ENCODE measurements at places on chromosomes 1 and 21. TPM values are rescaled to one million over a fixed set of nuclear protein-coding genes. Genes with fewer than 3 reads are reported as not detected.

- no peak for DNase-seq
Measured at GRCh38 chr1:151737479-151737878, 16.2 kb downstream of the RIIAD1 start.

GRCh38 chr1:27071049-27071416, 58.4 kb upstream of the TENT5B start:
- DNase-seq, result no peak

MSTO1 gene
- 28.7 TPM for total RNA-seq

DNA sequence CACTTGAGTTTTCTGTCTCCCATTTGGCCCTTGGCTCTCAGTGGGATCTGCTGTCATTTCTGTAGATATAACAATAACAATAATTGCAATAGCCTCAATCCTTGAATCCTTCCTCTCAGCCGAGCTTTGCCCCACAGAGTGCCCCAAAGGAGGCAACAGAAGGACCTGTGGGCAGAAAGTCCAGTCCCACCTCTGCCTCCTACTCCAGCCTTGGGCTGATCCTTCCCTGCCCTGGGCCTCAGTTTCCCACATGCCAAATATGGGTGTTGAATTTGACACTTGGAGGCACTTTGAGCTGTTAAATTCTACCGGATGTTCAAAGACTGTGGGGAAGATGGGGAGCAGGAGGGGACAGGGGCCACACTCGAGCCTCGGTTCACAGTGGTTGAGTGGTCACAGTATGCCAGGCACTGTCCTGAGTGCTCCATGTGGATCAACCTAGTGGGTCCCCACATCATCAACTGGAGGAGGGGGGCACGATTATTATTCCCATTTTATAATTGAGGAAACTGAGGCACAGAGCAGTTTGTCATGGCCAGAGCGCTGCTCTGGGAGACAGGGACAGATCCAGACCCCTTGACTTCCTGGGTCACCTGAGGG, 307.1 kb downstream of the MATN1 start:
- no peak for DNase-seq

DNA sequence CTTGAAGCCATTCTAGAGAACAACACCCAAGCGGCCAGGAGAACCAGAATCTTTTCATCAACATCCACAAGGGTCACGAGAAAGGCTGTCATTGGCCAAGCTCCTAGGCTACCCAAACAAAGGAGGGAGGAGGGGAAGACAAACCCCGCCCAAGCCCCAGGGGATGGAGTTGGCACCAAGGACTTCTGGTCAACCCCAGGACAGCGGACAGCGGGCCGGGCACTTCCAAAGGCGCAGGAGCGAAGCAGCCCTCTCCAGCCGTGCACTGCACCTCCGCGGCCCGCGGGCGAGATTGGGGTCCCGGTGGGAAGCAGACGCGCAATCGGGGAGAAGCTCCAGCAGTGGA, at the start of gene CLIC6:
Gene CLIC6 (plus strand): TSS at position 192 of the 346 bp plus-strand sequence. CDS start 395 bp downstream, outside the sequence.
- DNase-seq, result no peak

DNA sequence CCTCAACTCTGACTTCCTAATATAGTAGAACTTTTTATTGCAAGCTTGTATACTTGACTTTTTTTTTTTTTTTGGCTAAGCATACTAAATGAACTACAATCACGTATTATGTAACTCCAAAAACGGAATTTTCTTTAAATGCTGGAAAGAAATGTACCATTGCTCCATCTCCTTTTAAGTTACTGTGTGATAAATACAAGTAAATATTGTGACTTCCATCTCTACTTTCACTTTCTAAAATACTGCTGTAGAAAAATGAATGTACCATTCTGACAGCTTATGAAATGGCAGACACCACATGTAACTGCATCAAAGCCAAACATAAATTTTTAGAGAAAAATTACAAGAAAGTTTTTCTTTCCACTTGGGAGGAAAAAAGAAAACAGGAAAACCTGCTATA, 54.7 kb downstream of the ASH1L start:
- DNase-seq, result no peak

- no peak for DNase-seq
Measured at GRCh38 chr1:6690186-6690585, 11.4 kb downstream of the DNAJC11 start.

GLIS1 gene
- total RNA-seq, result 0.28 TPM

GRCh38 chr1:43451157-43451591, 2.6 kb downstream of the HYI start:
- DNase-seq, result no peak

GRCh38 chr1:243244432-243244841, 10.6 kb downstream of the CEP170 start:
- no peak for DNase-seq

GPR89A gene
- 21.6 TPM for total RNA-seq

SLC66A1 gene
- total RNA-seq, result 12.7 TPM

S100A9 gene
- total RNA-seq, result 1,998 TPM

DNA sequence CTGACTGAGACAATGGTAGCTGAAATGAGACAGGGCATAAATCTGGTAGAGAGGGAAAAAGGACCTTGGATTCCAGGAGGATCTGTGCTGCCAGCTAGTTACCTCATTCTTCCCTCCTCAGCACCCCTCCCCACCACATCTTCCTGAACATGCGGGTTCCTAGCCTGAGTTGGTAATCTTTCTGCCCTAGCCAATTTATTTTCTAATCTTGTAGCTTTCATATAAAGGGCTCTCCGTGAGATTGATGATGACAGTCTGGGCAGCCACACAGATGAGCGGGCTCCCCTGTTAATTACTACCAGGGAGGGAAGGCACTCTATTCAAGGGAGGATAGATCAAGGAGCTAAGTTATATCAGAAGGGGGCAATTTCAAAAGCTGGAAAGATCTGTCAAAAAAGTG, 20.2 kb downstream of the ARHGEF11 start:
- DNase-seq, result no peak

GRCh38 chr1:78240755-78241154, 195.0 kb downstream of the GIPC2 start:
- no peak for DNase-seq

DNA sequence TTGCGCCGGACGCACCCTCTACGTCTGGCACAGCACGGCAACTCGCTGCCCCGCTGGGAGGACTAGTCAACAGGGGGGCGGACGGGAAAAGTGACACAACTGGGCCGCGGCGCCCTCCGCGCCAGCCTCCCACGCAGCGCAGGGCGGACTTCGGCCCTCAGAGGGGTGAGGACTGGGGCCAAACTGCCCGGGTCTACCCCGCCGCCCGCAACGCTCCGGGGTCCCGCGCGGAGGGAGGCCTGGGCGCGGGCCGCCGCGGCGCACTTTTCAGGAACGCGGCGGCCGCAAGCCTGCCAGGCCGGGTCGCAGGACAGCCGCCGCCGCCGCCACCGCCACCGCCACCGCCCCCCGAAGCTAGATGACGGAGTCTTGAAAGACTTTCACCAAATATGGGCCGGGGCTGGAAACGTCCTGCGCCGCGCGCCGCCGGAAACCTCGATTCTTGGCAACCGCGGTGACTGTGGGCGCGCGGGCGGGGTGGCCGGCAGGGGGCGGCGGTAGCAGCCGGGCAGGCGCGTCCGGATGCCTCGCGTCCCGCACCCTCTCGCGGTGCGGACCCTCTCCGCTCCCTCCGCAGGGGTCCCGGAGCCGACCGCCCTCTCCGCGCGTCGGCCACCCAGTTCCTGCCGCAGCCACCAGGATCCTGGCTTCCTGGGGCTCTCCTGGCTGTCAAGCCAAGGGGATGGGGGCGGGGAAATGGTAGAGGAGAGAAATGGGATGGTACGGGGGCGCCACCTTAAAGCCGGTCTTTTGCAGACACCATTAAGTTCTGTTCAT, 3.7 kb upstream of the CCN1 start:
- peak; percentile 82 for DNase-seq

DNA sequence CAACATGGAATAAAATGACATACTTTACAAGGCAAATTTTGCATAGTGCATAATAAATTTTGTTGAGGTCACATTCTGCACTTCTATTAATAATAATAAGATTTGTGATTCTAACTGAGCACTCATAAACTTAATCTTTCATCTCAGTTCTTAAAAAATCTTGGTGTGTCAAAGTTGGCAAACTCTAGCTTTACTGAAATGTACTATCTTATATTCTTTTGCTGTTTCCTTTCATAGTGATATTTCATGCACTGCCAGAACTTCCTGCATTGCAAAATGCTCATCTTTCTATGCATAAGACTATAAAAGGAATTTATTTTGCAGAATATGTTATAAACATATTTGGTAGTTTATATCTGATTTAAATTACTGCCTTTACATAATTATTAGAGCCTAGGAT, 797.6 kb downstream of the ADGRL2 start:
- no peak for DNase-seq

GRCh38 chr1:67710417-67710816, 25.4 kb downstream of the GADD45A start:
- no peak for DNase-seq

- no peak for DNase-seq
Measured at GRCh38 chr1:76298399-76298798, 223.9 kb downstream of the ST6GALNAC3 start.

SMIM1 gene
- not detected for total RNA-seq

DNA sequence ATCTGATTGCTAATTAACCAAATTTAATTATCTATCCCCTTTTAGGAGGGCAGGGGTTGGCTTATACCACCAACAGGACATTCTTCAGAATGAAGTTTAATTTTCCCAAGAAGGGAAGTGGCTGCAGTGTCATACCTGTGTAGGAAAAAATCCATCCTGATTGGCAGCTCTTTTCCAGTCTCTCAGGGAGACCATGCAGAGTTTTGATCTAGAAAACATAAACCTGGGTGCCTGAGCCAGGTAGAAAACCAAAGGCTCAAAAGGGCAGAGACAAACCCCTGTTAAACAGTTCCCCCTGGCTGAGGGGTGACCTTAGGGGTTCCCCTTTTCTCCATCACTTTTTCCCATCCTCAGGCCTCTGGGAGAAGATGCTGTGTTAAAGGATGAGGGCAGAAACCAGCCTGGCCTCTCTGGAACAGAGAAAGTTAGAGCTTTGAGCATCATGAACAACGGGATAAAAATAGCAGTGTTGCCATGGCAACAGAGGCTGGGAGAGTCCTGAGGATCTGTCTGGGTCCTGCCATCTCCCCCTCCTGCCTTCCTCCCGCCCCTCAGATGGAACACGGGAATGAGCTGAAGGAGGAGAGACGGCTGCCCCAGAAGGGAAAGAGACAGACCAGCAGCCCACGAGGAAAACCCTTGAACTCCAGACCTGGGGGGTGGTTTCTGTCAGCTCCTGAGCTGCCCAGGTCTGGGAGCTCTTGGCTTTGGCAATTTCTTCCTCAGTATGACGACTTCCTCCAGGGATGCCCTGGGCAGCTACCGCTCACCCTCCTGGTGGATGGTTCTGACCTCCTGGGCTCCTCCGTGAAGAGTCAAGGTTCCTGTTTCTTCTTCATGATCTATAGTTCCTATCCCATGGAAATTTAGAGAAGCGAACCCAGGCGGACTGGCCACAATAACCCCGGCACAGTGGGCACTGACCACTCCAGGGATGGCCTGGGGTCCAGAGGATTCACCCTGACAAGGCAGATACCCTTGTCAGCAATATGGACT, 14.0 kb upstream of the LEMD1 start:
- peak; percentile 59 for DNase-seq

DNA sequence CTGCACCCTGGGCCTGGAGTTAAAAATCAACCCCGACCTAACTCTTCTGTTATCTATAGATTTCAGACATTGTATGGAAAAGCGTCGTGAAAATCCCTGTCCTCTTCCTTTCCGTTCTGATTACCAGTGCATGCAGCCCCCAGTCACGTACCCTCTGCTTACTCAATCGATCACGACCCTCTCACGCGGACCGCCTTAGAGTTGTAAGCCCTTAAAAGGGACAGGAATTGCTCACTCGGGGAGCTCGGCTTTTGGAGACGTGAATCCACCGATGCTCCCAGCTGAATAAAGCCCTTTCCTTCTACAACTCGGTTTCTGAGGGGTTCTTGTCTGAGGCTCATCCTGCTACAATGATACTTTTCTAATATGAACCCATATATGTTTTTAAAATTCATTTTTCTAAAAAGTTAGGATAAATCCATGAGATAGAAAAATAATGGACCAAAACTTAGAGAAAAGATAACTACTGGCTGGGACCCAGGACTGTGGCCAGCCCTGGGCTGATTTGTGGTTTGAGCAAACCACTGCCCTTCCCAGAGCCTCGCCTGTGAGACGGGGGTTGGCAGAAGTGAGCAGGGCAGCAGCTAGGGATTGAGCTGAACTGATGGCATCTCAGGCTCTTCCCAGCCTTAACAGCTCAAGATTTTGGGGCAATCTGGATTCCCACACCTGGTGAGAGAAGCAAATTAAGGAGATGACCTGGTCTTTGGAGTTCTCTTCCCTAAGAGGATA, 5.0 kb downstream of the UQCRHL start:
- no peak for DNase-seq

- peak; percentile 36 for DNase-seq
Measured at GRCh38 chr1:225878282-225878681, 3.9 kb downstream of the TMEM63A start.

- DNase-seq, result peak; percentile 49
Measured at GRCh38 chr1:32770741-32771548, 46.2 kb downstream of the YARS1 start.

- DNase-seq, result no peak
Measured at GRCh38 chr1:53500204-53501064, 41.2 kb downstream of the DMRTB1 start.

DNA sequence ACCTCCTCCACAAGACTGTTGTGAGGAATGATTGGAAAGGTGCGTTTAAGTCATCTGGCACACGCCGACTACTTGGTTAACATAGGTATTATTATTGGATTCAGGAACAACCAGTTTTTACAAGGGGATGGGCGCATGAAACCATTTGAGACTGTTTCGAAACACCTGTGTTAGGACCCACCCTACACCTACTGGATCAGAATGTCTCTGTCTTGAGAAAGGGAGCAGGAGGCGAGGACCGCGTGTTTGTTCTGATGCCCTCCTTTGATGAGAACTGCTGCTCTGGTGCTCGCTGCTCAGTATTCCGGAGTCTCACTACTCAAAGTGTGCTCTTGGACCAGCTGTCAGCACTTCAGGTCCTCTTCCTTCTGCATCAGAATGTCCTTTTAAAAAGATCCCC, 7.3 kb downstream of the H6PD start:
- no peak for DNase-seq

FOXE3 gene
- not detected for total RNA-seq

GRCh38 chr21:17590430-17590829, 22.3 kb downstream of the BTG3 start:
- DNase-seq, result no peak

GRCh38 chr1:33334081-33334552, 13.2 kb upstream of the A3GALT2 start:
- peak; percentile 77 for DNase-seq

GRCh38 chr1:48715921-48716320, 60.8 kb downstream of the BEND5 start:
- DNase-seq, result no peak

- no peak for DNase-seq
Measured at GRCh38 chr1:224528900-224529299, 87.2 kb upstream of the CNIH3 start.
